ENCODE measurements at places on chromosomes 3 and 15.

DNA sequence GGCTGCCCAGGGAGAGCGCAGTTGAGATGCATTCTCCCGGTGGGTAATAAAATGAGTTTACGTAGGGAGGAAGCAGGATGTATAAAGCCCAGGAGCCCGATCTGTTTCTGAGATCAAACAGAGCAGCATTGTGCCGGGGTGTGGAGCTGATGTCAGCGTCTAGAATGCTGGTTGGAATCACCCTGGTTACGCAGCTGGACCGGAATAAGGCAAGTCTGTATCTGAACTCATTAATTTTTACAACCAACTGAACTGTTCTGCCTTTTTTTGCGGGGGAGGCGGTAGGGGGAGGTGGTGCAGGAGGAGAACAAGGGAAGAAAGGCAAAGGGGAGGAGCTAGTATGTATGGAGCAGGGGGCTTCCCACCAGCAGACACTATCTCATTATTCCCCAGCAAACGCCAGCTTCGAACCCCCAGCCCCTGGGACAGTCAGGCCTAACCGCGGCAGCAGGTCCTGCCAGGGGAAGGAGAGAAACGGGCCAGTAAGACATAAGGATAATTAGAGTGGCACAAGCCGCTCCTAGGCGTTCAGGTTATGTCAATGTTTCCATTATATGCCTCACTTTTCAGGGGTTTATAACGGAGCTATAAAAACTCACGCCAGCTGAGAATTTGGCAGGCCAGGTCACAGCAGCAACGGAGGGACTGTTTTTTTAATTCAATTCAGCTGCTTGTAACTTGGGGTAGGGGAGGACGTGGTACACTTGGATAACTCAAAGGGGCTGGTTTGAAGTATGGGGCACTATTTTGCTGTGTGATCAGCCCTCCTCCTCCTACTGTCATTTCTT lies 175.3 kb upstream of the HES1 start:
- DNase-seq, result no peak

- DNase-seq, result peak; percentile 22
Measured at GRCh38 chr3:37028329-37028728, 35.0 kb downstream of the MLH1 start.

- no peak for DNase-seq
Measured at GRCh38 chr15:81792646-81793045, 253.2 kb downstream of the MEX3B start.

- peak; percentile 60 for DNase-seq
Measured at GRCh38 chr3:124257336-124257864, 265.5 kb upstream of the ROPN1 start.

DNA sequence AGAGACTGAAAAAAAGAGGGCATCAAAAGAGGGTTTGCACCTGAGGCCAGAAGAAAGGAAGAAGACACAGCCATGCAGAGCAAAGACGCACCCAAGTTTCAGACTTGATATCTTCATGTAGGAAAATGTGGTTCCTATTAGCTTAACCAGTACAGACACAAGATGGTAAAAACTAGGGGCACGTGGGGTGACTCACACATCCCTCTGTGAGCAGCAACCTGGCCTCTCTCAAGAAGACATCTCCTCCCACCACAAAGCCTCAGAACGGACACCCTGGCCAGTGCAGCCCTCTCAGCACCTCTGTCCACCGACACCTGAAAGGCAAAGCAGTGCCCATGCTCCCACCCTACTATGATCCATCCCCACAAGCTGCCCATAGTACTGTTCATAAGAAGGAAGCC lies 33.3 kb downstream of the GLB1 start:
- DNase-seq, result no peak

- no peak for DNase-seq
Measured at GRCh38 chr3:172629470-172629869, 81.4 kb downstream of the NCEH1 start.

- peak; percentile 63 for DNase-seq
Measured at GRCh38 chr15:64950888-64951287, 38.8 kb downstream of the SPG21 start.

GRCh38 chr3:26652164-26652563 lies 29.6 kb downstream of the LRRC3B start:
- DNase-seq, result no peak

GRCh38 chr3:80000022-80000421 lies 232.2 kb upstream of the ROBO1 start:
- no peak for DNase-seq

GRCh38 chr3:48222616-48223513 lies at the start of gene CAMP:
CAMP (plus strand) TSS chr3:48223495; CDS start chr3:48223512, 17 bp downstream.
- peak; percentile 83 for DNase-seq

- DNase-seq, result peak; percentile 84
Measured at GRCh38 chr15:98952381-98952803, 55.2 kb downstream of the PGPEP1L start.

- DNase-seq, result no peak
Measured at GRCh38 chr15:45326280-45326679, 52.1 kb downstream of the GATM start.

DNA sequence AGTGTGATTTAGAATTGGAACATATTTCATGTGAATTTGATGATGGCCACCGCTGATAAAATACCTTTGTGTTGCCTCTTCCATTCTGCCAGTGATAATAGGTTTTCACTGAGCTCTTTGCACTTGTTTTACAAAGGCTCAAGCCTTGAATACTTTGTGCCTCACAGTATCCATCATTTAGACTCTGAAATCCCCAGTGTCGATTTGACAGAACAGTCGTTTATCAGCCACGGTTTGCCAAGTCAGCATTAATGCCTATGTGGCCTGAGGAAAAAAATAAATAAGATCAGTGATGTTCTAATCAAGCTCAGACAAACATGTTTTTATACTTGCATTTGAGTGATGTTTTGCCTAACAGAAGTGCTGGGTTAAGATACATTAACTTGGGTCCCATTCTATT lies 399.1 kb downstream of the RBMS3 start:
- no peak for DNase-seq

DNA sequence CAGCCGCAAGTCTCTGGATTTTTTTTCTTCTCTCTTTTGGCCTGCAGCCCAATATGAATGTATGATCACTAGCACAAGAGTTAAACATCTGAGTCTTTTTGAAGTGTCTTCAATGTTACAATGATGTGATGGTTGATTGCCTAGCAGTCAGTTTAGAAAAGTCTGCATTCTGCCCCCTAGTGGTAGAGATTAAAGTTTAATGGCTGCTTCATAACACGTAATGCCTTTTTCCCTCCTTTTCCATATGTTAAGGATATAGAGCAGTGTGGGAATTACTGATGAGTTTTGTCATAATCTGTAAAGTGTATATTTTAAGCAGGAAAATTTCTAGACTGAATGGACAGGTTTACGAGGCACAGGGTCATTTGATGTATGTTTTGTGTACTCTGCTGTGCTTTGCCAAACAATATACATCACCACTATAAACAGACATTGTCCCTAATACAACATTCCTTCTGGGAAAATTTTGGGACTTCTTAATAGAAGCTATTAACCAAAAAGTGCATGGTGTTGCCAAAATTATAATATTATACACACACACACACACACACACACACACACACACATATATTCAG lies 1038.5 kb upstream of the NR2F2 start:
- peak; percentile 59 for DNase-seq

DNA sequence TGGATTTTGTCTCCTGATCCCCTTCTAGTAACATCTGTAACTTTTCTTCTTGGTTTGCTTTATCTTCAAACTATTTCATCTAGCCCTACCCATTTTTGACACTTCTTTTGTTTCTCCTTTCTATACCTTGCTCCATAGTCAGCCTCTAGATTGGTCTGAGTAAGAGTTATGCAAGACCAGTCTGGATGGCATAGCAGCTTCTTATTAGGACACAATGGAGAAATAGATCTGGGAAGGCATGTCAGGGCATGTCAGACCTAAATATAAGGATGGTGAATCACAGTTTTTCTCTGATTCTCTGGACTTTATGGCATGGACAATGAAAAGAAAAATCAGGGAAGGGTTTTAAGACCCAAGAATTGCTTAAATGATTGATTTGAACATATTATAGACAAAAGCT lies 452.5 kb downstream of the RAP2B start:
- no peak for DNase-seq

DNA sequence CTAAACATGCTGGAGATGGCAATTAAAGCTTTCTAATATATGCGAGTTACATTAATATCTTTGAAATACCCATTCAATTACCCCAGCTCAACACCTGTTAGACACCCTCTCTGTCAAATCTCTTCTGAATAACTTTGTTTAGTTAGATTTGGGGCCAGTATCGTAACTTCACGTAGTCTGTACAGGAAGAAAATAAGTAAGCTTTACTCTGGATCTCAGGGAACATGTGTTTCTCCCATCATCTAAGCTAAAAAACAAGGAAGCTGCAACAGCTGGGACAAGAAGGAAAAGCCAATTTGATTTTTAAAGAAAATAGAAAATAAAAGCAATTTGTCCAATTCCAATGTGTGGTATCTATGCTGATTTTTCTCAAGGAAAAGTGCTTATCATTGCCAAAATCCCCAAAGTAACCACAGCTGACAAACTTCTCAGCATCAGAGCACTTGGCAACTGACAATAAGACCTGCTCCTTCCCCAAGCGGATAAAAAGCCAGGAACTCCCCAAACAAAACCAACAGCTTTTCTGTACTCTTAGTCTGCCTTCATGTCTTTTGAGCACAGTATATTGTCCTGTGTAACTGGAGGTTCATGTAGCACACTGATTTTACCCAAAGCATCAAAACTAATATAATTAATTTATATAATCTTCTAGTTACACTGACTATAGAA lies 279.1 kb downstream of the ZBTB20 start:
- DNase-seq, result peak; percentile 32

GRCh38 chr3:134366928-134367811 lies 7.1 kb downstream of the AMOTL2 start:
- DNase-seq, result no peak

DNA sequence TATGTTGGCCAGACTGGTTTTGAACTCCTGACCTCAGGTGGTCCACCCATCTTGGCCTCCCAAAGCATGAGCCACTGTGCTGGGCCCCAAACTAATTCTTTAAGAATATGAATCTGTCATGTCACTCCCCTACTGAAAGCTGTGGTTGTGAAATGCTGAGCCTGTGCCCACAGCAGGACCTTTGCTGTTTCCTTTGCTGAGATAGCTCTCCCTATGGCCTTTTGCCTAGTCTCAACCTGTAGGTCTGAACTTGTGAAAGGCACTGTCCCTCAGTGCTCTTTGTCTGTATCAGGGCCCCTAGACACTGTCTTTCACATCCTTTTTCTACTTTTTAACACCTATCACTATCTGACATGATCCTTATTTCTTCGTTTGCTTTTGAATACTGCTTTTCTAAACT lies 62.7 kb upstream of the CCR4 start:
- DNase-seq, result no peak

DNA sequence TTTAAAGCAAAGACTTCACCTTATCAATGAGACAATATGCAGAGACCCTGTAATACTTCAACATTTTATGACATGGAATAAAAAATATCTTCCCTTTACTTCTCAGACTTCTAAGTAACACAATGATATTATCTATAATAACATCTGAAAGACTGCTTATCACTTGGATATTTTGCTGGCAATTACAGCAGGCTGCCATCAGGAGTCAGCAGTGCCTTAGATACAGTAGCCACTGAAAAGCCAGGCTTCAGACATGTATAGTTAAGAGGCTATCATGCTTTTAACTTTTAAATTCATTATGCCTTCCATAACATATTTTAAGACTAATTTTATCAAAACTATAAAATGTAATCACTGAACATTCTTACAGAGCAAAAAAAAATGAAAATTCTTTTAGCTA lies 227.5 kb downstream of the NEK10 start:
- DNase-seq, result no peak

- peak; percentile 12 for DNase-seq
Measured at GRCh38 chr3:155018621-155019330, 61.3 kb upstream of the MME start.

DNA sequence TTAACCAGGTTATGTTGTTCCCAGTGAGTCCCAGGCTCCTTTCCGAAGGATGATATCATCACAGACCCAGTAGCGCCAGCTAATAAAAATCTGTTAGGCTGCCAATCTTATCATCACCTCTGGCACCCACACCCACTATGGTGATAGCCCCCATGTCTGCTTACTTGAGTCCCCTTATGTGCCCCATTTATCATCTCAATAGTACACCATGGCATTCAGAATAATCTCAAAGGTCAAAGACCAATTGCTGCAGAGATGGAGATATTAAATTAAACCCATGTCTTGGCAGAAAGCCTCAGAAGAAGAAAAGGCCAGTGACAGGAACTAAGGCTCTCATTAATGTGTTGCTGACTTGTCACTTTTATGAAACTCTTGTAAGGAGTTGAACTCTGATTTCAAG lies 32.8 kb downstream of the CPNE4 start:
- DNase-seq, result no peak

DNA sequence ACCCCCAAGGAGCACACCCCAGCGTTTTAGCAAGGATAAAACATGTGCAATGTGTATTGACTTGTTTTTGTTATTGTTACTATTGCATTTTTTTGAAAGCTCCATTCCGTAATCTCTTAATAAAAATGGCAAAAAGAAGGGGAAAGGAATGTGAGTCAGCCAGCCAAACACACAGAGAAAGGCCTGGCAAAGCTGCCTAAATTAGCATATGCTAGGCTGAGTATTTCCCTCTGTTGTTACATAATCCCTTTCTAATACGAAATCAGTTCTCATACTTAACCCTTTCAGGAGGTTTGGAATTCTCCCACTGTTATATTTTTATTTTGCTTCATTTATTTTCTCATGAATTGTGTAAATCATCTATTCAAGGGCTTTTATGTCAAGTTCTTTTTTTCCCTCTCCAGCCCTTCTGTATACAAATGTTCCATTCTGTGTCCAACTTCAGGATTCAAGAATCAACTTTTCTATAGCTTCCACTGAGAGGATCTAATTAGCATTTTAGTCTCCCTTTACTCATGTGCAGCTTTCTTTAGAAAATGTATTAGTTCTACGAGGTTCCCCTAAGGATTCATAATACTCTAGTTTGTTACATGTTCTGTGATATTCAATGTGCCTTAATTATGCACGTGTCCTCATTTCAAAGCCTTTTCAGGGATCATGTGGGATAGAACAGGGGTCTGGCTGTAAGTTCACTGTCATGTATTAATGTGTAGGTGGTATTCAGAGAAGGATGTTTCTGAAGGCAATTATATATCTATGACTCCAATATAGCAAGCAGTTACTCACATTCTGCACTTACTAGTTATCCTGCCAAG lies 9.2 kb downstream of the CADM2 start:
- no peak for DNase-seq

- no peak for DNase-seq
Measured at GRCh38 chr3:190886945-190887344, 24.5 kb upstream of the GMNC start.

DNA sequence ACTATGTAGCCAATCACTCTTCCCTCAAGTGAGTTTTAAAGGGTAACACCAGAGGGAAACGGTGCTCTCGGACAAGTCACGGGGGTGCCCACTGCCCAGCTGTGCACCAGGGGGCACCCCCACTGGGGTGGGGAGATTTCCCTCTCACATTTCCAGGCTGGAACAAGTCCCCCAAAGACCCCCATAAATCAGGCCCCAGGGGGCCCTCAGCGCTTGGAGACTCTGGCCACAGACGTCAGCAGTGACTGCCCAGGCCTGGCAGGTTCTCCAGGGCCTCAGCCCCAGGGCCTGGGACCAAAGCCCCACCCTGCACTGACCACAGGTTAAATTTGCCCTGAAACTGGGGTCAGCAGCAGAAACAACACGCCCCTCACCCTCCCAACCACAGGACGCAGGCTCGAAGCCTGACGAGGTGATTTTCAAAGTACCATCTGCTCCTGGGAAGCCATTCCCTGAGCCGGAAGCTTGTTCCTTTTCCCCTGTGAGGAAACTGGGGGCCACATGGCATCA lies 17.0 kb downstream of the XXYLT1 start:
- DNase-seq, result no peak

- no peak for DNase-seq
Measured at GRCh38 chr3:107661447-107662123, 138.8 kb downstream of the BBX start.

GRCh38 chr15:78850352-78850751 lies 22.3 kb upstream of the MORF4L1 start:
- no peak for DNase-seq

All from common myeloid progenitor, CD34-positive (primary cell).